Right ventricle myocardium inferior (tissue), 1 donor: ENCODE measurements at places on chromosomes 11 and 22. TPM values are rescaled to one million over a fixed set of nuclear protein-coding genes. Genes with fewer than 3 reads are reported as not detected.

Gene CRYAB
- total RNA-seq, result 7,453 TPM

Gene OR52L1
- total RNA-seq, result not detected

GRCh38 chr11:44388828-44389657, 79.1 kb upstream of the ALX4 start:
- DNase-seq, result no peak

- no peak for DNase-seq
Observed at GRCh38 chr11:106503901-106504300, 426.4 kb downstream of the AASDHPPT start.

DNA sequence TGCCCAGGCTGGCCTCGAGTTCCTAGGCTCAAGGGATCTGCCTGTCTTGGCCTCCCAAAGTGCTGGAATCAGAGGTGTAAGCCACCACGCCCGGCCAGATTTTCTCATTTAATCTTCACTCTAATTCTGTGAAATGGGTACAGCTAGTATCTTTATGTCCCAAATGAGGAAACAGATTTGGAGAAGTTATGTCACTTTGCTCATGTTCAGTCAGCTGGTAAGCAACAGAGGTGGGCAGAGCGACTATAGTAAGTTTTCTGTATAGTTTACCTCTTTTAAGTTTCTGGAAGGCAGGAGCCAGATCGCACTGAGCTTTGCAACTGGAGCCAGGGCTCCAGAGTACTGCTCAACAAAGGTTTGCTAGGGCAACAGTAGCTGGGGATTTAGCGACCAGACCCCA, 33.2 kb downstream of the RCOR2 start:
- no peak for DNase-seq

DNA sequence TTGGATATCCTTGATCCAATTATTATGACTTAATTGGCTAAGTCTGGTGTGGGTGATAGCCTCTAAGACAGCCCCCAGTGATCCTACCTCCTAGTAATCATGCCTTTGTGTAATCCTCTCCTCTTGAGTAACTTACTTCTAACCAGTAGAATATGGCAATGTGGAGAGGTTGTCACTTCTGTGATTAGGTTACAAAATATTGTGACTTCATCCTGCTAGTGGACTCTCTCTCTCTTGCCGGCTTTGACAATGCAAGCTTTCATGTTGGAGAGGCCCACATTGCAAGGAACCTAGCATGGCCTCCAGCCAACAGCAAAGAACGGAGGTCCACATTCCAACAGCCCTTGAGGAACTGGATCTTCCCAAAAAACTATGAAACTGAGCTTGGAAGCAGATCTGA, 19.5 kb downstream of the YPEL4 start:
- DNase-seq, result no peak
